ENCODE measurements at places on chromosomes 7 and 10. TPM values are rescaled to one million over a fixed set of nuclear protein-coding genes. Genes with fewer than 3 reads are reported as not detected.

OPN1SW gene
- total RNA-seq = not detected

- DNase-seq = peak; percentile 73
Measured at GRCh38 chr7:226281-226895, 34.0 kb downstream of the FAM20C start.

ZMYND11 gene
- total RNA-seq = 57.5 TPM

GRCh38 chr10:63421591-63421990, 44.2 kb downstream of the JMJD1C start:
- no peak for DNase-seq

PPP1R3A gene
- not detected for total RNA-seq

DNA sequence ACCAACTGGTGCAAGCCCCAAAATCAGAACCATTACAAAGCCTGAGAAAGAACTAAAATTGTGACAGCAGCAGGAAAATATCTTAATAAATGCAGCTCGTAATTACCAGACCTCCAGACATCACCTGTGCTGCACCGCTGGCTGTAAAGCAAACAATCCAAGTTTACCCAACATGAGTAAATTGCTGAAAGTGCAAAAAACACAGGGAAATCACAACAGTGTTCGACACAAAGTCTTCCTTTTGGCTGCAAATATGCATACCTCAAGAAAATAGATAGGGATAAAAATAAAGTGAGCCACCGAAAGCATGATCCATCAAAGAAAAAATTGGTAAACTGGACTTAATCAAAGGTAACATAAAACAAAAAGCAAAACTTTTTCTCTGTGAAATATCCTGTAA, 101.7 kb downstream of the SLC16A9 start:
- DNase-seq = no peak

DNA sequence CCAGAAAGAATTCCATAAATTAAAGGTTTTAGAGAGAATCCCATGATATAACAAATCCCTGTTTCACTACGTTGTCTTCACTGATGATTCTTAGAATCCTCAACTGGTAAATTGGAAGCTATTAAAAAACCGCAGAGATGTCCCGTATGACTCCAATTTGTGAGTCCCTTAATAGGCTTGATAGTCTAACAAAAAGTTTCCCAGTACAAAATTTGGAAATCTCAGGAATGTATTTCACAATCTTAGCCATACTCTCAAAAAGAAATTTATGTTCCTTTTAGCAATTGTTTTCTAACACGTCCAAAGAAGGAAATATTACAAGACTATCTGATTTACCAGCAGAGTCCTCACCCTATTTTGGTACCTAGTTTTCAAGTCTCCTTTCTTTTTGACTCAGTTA, 2.5 kb downstream of the TES start:
- DNase-seq = no peak

GRCh38 chr10:27949528-27950241, 49.2 kb downstream of the ODAD2 start:
- peak; percentile 19 for DNase-seq

PTPN20 gene
- total RNA-seq = 0.33 TPM

TCAF2 gene
- total RNA-seq = 1.5 TPM

DNA sequence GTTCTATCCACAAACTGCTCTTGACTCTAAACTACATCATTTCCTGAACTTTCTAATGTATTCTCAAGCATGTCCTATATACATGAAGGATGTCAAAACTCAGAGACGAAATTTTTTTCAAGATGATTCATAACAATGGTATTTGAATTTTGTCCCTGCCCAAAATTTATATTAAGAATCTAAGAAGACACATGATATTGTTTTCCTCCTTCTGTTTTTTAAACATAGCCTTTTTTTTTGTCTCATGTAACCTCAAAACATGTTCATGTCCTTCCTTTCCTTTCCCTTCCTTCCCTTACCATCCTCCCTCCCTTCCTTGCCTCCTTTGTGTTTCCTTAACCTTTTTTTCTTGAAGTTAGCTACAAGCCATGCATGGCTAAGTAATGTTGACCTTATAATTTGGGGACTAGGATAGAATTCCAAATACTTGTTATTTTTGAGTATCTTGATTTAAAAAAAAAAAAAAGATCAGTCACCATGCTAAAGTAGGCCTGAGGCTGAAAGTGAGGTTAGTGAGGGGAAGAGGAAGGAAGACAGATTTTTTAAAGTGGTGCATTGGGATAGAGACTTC, 163.0 kb downstream of the SUGCT start:
- DNase-seq = peak; percentile 61

NPTX2 gene
- total RNA-seq = under 0.01 TPM

XRCC2 gene
- under 0.01 TPM for total RNA-seq

DNA sequence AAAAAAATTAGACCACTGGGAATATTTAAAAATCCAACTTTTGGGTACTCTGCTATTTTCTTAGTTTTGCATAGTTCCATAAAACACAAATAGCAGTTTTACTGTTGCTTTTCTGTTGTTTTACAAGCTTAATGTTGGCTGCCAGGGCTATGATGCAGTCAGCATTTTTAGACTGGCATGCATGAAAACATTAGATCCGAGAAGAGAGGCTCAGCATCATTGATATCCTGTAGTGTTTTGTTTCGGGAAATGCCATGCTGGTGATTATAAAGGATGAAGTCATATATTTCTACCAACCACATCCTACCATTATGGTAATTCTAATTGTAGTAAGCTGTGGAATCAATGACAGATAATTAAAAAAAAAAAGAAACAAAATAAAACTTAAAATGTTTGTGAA, 104.6 kb downstream of the MBL2 start:
- DNase-seq = no peak

All from fibroblast of lung (primary cell).